NCI-H2081 (cell line): ENCODE measurements at places on chromosomes 1 and 21.

DNA sequence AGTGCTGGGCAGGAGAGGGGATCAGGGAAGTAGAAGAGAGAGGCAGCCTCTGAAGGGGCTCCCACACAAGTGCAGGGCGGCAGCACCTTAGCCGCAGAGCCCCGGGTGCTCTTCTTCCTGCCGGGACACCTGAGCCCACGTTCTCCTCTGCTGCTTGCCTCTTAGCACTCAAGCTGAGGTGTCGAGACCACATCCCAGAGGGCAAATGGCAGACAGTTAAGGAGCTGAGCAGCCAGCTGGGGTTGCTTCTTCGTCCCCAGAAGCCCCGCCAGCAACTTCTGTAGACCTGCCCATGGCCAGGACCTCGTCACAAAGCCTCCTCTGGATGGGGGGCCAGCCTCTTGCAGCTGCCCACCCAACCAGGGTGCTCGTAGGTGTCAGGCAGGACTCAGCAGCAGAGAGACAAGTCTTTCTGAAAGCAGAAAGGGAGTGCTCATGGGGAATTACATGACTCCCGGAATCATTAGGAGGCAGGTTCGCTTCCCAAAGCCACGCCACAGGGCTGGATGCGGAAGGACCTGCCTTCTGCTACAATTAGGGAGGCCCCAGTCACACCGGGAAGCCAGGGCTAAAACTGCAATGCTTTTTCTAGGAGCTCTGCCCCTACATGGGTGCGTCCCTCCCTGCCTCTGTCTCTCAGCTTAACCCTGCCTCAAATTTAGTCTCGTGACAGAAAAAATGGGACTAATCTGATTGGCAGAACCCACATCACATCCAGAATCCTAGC lies 141.4 kb upstream of the RAB4A start:
- no peak for DNase-seq

- no peak for DNase-seq
These were observed 50.7 kb upstream of the KCNE2 start for GRCh38 chr21:34313116-34313515.

DNA sequence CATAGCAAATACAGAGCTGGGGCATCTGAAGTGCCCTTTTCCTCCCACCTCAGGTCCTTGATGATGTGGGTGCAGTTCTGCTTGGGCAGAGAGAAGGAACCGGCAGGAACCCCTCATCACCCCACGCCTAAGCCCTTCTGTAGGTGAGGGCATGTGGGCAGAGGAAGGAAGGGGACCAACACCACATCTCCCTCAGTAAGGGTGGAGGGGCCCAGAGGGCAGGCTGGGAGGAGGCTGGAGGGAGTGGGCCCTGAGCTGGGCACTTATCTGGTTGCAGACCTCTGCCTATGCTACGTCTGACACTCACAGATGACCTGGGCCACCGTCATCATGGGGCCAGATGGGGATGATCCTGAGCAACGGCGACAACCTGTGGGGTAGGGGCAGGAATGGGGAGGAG lies 11.0 kb downstream of the ZNF687 start:
- DNase-seq = no peak

DNA sequence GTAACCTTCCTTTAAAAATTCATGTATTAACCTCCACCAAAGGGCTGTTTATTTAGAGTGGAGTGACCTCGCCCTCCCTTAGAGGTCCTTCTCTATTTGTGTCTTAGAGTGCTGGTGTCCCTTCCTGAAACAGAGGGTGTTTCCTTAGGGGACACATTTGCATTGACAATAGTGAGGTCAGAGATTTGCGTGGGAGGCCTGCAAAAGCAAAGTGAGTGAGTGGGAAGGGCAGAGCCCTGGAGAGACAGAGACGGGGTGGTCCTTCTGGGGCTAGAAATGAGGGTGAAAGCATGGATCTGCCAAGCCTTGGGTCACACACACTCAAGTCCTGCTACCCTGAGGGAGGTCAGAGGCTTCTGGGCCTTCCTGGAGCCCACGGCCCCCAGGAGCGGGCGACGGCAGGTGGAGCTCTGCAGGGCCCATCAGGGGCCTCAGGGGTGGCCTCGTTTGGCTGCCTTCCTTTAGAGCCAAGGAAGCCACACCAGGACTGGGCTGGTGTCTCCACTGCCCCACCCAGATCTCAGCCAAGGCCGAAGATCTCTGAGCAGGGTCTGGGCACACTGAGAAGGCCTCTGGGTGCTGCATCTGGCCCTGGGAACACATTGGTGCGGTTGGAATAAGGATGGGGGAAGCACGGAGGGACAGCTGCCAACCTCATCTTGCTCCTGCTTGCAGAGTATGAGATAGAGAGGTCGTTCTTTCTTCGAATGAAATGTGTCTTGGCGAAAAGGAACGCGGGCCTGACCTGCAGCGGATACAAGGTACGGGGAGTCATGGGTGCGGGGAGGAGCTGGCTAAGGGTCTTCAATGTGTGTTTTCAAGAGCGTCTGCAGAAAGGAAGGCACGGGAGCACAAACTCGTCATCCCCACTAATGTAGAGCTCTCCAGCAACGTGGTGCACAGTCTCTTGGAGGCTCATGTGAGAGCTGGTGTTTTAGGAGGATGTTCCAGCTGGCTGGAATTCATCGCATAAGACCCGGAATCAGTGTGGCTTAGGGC lies 23.8 kb downstream of the SIM2 start:
- no peak for DNase-seq

- DNase-seq = no peak
These were observed 16.2 kb upstream of the SERINC2 start for GRCh38 chr1:31396633-31397351.
